ENCODE measurements at places on chromosomes 4 and X.

- no peak for DNase-seq
Measured at GRCh38 chr4:165872461-165873297, at the start of gene TLL1. TSS of gene TLL1 (plus strand) at chr4:165873237. CDS start at chr4:165873905, 668 bp downstream.

- DNase-seq, result no peak
Measured at GRCh38 chr4:144399927-144400326, 246.0 kb upstream of the HHIP start.

DNA sequence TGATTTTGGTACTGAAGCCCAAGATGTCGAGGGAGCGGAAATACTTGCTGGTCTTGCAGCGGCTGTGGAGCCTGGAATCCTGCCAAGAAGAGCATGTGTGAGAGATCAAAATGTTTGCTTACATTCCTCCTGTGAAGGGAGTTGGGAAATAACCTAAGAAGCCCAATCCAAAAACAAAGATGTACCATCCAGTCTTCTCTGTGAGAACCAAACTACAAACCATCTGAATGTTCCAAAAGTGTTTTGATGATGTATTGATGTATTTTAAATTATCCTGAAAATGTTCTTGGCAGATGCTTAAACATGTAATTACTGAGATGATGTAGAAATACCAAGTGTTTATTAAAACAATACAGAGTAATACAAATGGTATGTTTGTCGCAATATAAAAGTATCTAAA, 10.1 kb upstream of the ADH1A start:
- DNase-seq, result peak; percentile 6

GRCh38 chrX:50618788-50619558, 148.3 kb upstream of the DGKK start:
- no peak for DNase-seq

GRCh38 chr4:17577665-17578481, 875 bp downstream of the LAP3 start:
- DNase-seq, result peak; percentile 19

DNA sequence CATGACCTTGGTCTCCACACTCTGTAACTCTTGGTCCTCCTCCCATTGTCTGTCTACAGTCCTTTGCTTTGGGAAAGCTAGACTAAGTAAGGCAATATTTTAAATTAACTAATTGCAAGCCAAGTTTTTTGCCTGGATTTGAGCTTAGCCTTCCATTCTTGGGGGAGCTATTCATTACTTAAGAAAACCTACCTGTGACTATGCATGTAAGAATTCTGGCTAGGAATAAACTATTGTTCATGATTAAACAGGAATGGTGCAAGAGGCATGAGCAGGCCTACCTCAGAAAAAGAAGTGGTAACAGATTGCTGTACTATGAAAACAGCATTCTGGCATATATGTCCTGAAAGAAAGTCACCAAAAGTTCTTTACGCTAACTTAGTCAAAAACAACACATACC, 309.4 kb downstream of the MAPK10 start:
- DNase-seq, result no peak

DNA sequence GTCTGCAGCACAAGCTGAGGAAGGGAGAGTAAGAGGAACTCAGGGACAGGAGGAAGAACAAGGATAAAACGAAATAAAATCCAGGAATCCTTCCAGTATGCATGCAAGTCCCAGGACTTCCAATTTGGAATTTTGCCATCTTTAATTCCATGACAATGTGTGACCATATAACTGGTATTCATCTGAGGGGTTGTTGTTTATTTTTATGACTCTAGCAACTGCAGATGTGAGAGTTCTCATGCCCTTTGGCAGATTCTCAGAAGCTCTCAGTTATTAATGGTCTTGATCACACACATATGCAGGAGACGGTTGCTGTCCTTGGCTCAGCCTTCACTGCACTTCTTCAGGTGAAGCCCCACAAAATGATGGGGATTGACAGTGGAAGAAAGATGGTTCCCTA, 148.2 kb downstream of the SMIM20 start:
- DNase-seq, result peak; percentile 91

- peak; percentile 46 for DNase-seq
Measured at GRCh38 chr4:159455675-159456237, 352.9 kb downstream of the RAPGEF2 start.

GRCh38 chrX:9569876-9570301, 105.0 kb downstream of the TBL1X start:
- DNase-seq, result no peak

- DNase-seq, result peak; percentile 96
Measured at GRCh38 chr4:48698029-48698971, 81.8 kb downstream of the FRYL start.

GRCh38 chrX:93660575-93660974, 12.8 kb downstream of the NAP1L3 start:
- DNase-seq, result no peak

GRCh38 chrX:138765051-138765450, 53.5 kb upstream of the FGF13 start:
- peak; percentile 11 for DNase-seq

DNA sequence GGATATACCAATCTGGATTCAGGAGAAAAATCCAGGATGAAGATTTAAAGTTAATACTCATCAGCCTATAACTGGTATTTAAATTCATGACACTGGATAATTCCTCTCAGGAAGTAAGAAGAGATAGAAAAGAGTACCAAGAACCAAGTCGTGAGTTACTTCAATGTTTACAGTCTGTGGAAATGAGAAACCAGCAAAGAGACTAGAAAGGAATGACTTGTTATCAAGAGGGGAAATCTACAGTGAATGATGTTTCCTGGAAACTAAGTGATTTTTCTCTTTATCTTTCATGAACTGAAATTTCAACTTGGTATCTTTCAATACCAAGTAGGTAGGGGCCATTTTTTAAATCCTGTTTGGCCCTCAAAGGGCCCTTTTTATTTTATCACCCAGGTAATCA, 217.9 kb upstream of the AFF2 start:
- DNase-seq, result no peak

DNA sequence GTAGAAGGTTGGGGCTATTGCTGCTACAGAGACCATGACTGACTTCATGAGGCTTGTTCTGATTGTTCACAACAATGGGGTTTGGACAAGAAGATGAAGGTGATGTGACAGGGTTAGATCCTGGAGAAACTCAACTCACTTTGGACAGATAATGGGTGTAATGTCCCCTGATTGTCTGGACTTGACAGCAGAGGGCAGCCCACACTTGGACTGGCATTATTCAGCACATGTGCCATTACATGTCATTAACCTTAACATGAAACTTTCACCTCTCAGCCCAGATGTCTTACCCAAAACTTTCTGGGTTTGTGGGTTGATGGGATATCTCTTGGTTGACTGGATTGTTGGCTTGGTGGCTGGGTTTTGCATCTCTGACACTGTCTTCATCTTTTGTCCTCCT, 101.5 kb downstream of the MXRA5 start:
- no peak for DNase-seq

DNA sequence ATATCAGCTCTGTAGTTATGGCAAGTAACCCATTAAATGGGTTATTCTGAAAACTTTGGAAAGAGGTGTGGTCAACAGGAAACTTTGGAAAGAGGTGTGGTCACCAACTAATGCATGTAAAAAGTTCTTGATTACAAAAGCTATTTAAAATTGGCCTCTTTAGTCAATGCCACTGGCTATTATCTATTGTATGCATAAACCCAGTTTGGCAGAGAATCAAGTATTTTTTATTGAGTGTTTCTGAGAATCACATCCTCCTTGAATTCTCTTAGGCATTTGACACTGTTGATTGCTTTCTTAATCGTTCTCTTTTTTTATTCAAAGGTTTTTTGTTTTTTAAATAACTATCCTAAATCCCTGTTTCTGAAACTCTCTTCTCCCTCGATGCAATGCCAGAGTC, 7.5 kb downstream of the P2RY4 start:
- DNase-seq, result no peak

DNA sequence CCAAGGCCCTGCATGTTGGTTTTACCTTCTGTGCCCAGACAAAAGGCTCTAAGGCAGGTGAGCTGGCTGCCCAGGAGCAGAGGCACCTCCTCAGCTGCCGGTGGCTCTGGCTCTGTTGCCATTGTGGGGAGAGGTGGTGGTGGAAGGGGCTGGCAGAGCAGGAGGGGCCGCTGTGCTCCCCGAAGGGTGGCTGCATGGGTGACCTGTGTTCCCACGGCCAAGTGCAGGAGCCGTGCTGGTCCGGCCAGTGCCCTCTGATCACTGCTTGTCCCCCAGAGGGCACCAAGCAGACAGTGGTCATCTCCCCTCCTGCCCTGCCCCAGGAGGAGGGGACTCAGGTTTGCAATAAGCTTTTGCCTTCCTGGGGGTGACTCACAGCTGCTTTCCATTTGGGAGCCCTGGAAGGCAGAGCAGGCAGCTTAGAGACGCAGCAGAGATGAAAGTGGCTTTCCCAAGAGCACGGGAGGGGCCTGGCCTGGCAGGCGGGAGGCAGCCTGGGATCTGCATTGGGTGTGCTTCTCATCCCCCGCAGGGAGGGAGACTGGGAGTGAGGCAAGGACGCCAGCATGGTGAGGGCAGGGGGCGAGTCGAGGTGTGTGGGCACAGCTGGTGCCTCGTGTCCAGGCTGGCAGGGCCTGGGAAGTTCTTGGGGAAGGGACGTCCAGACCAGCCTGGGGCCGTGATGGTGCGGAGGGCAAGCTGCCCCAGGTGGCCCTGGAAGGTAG, 28.7 kb downstream of the DOK7 start:
- DNase-seq, result no peak

- DNase-seq, result no peak
Measured at GRCh38 chr4:170736710-170737109, 647.0 kb upstream of the AADAT start.

DNA sequence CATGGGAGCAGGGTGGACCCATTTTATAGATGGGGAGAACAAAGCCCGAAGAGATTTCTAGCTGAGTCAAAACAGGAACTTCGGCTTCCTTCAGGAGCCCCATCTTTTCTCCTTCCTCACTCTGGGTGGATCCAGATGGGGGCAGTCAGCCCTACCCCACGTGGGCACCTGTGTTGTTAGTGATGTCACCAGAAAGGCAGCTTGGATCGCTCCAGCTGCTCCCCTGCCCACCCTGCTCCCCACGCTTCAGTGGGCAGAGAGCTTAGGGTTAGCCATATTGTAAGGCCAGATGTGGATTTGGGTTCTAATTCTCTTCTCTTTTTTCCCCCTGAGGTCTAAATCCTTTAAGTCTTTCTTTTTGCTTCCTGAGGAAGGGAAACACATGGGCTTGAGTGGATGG, 132.3 kb upstream of the PJA1 start:
- DNase-seq, result no peak

GRCh38 chrX:148567229-148567628, 66.8 kb downstream of the AFF2 start:
- peak; percentile 11 for DNase-seq

DNA sequence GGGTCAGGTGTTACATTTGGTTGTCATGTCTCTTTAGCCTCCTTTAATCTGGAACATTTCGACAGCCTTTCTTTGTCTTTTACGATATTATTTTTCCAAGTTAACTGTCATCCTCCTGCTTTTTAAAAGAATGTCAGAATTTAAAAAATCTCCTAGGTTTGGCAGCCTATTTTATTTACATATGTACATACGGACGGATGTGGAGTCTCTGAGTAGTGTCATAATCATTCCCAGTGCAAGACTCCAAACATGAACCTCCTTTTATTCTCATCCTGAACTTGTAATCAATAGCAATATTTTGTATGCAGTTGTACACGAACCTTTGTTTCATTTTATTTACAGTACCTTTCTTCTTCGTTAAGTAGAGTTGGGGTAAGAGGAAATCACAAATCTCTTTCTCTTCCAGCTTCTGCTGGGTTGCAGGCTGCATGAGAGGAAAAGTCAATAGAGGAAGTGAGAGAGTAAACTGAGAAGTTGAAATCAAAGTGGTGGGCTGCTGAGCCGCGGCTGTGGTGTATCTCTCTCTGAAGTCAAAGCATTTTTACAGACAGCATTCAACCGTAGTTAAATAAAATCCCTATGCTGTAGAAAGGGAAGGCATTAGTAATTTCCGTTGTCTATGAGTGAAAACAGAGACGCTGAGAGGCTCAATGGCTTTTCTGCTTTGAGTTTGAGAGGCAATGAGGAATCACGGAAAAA, 53.9 kb upstream of the RPS6KA3 start:
- no peak for DNase-seq

DNA sequence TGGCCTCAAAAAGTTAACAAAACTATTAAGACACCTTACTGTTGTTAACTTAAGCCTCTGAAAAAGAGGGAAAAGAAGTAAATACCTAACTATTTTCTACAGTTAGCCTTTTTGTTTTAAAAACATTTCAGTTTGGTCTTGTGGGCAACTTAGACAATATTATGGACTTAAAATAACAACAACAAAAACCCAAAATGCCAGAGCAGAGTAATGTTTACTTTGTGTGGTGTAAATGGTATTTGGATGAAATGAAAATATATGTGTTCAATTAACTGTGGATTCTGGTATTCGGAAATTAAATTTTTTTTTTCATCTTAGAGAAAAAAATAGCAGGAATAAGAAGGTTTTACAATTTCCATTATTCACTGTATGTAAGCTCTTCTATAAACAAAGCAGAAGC, 79.6 kb upstream of the NPNT start:
- DNase-seq, result no peak

DNA sequence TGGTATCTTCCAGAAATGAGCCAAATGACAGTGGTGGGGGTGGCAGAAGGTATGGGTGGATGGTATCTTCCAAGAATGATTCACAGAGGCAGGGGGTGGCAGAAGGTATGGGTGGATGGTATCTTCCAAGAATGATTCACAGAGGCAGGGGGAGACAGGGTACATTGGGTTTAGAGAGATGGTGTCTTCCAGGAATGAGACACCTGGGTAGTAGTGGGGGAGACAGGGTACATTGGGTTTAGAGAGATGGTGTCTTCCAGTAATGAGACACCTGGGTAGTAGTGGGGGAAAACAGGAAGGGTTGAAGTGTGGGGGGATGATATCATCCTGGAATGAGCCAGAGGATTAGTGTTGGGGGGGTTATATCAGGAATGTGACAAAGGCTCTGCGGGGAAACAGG, 62.0 kb downstream of the MAOA start:
- no peak for DNase-seq

- DNase-seq, result no peak
Measured at GRCh38 chrX:152537373-152537772, 86.3 kb upstream of the GABRA3 start.

GRCh38 chr4:184825141-184825895, 450 bp downstream of the ACSL1 start:
- DNase-seq, result no peak

DNA sequence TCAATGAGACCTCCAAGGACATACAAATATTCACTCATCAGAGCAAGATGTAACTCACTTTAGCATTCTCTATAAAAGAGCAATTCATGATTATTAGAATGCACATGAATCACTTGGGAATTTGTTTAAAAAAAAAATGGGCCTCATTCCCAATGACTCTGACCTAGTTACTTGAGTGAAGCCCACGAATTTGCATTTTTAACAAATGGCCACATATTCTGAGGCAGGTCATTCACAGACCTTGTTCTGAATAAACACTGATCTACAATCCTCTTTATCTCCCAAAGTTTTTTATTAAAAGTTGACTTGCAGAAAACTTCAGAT, 255.1 kb upstream of the VEGFC start:
- no peak for DNase-seq

GRCh38 chrX:55452833-55453124, 852 bp downstream of the MAGEH1 start:
- no peak for DNase-seq

DNA sequence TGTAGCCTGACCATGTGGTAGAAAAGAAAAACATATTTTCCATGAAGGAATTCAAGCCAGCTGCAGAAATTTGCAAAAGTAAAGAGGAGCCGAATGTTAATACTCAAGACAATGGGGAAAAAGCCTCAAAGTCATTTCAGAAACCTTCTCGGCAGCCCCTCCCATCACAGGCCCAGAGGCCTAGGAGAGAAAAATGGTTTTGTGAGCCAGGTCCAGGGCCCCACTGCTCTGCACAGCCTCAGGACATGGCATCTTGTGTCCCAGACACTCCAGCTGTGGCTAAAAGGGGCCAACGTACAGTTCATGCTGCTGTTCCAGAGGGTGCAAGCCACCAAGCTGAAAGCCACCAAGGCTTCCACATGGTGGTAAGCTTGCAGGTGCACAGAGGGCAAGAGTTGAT, 50.9 kb upstream of the BBS12 start:
- DNase-seq, result no peak
